ENCODE measurements at places on chromosomes 3 and 15.

DNA sequence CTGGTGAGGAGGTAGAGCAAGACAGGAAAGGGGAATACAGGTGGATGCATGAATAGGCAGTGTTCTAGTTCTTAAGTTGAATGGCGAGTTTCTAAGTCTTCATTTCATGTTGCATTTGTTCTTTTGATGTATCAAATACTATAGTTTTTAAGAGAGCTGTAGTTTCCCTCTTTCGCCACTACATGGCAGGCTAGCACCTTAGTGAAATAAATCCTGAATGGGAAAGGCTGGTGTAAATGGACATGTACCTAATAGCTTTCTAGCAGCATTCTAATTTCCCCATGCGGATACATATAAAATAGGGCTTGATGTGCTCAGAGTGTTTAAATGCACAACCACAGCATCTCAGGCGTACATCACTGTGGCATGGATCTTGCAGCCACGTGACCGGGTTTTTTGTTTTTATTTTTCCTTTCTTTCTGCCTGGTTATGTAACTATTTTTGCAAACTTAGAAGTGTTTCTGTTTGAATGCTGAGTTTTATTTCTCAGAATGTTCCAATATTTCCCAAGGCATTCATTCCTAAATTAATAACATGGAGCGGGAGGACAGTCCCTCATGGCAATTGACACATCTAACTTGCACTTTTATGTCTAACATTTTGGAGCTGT, 23.5 kb upstream of the CLN6 start:
- H3K36me3 ChIP-seq: no peaks in the 10 kb centered on the region
- no peaks in the 10 kb centered on the region for H3K4me1 ChIP-seq
- no peak overlapping the region for H3K27ac ChIP-seq
- no peaks in the 10 kb centered on the region for H3K27me3 ChIP-seq
- no peak overlapping the region for H3K4me3 ChIP-seq
- DNase-seq: peak; percentile 36

- no peak overlapping the region for H3K27ac ChIP-seq
- H3K4me3 ChIP-seq: no peak overlapping the region
- DNase-seq: no peak
- no peaks in the 10 kb centered on the region for H3K27me3 ChIP-seq
- peaks cover 10% of the 10 kb centered on the region for H3K4me1 ChIP-seq
- H3K36me3 ChIP-seq: peaks cover 3% of the 10 kb centered on the region
Observed at GRCh38 chr3:23455084-23455483, 252.0 kb downstream of the UBE2E2 start.

- peaks cover 24% of the 10 kb centered on the region for H3K4me1 ChIP-seq
- no peak for DNase-seq
- no peak overlapping the region for H3K4me3 ChIP-seq
- no peaks in the 10 kb centered on the region for H3K36me3 ChIP-seq
Observed at GRCh38 chr15:75729326-75730069, 16.9 kb upstream of the CSPG4 start.

- peaks cover 6% of the 10 kb centered on the region for H3K27me3 ChIP-seq
- no peak overlapping the region for H3K27ac ChIP-seq
- DNase-seq: no peak
- H3K36me3 ChIP-seq: no peaks in the 10 kb centered on the region
- H3K4me1 ChIP-seq: no peaks in the 10 kb centered on the region
- no peak overlapping the region for H3K4me3 ChIP-seq
Observed at GRCh38 chr15:95850837-95851236, 479.7 kb upstream of the NR2F2 start.

- H3K27ac ChIP-seq: no peak overlapping the region
- DNase-seq: no peak
- peaks cover 5% of the 10 kb centered on the region for H3K4me1 ChIP-seq
- no peaks in the 10 kb centered on the region for H3K27me3 ChIP-seq
- H3K4me3 ChIP-seq: no peak overlapping the region
Observed at GRCh38 chr15:52148403-52148802, 35.8 kb upstream of the BCL2L10 start.

DNA sequence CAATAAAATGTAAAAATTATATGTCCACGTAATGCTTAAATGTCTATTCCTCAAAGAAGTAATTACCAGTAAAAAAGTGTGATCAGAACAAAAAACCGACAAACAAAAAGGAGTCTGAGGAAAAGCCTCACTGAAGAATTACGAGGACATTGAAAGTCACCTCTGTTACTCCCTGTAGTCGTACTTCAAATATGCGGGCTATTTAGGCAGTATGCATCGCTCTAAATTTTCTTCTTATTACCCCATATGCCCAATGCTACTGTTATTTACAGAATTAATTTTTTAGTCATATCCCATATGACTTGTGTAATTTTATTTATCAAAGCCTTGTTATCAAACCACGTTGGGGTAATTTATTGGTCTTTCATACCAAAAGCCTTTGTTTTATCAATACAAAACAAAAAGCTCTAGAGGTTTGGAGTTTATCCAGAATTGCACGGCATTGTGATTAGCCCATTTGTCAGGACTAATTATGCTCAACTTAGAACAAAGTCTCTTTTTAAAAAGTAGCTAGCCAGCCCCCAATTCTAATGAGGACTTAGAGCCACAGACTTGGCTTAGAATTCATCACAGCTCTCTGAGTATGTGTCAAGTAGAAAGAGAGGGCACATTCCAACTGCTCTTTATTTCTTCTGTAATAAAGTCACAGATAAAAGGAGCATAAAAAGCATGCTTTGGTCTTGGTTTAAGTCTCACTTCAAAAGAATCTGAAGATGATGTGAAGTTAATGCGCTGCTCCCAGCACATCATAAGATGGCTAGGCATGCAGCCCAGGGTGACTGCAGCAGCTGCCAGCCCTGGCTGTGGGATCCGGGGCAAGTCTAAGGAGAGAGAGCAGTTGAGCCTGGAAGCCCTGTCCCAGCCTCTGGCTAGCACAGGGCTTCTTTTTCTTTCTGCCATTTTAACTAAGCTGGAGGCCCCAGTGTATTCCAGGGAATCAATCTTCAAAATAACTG, 521.0 kb downstream of the GABRG3 start:
- DNase-seq: no peak
- no peaks in the 10 kb centered on the region for H3K4me1 ChIP-seq
- H3K27me3 ChIP-seq: no peaks in the 10 kb centered on the region
- no peaks in the 10 kb centered on the region for H3K36me3 ChIP-seq
- H3K27ac ChIP-seq: no peak overlapping the region

GRCh38 chr3:52436500-52437149, 8.3 kb downstream of the SEMA3G start:
- no peaks in the 10 kb centered on the region for H3K27me3 ChIP-seq
- H3K4me3 ChIP-seq: no peak overlapping the region
- H3K27ac ChIP-seq: no peak overlapping the region
- H3K36me3 ChIP-seq: no peaks in the 10 kb centered on the region

GRCh38 chr3:112530573-112530972, 31.2 kb downstream of the ATG3 start:
- H3K36me3 ChIP-seq: peaks cover 6% of the 10 kb centered on the region
- H3K27ac ChIP-seq: no peak overlapping the region
- no peaks in the 10 kb centered on the region for H3K27me3 ChIP-seq
- H3K4me3 ChIP-seq: no peak overlapping the region
- H3K4me1 ChIP-seq: peaks cover 4% of the 10 kb centered on the region

DNA sequence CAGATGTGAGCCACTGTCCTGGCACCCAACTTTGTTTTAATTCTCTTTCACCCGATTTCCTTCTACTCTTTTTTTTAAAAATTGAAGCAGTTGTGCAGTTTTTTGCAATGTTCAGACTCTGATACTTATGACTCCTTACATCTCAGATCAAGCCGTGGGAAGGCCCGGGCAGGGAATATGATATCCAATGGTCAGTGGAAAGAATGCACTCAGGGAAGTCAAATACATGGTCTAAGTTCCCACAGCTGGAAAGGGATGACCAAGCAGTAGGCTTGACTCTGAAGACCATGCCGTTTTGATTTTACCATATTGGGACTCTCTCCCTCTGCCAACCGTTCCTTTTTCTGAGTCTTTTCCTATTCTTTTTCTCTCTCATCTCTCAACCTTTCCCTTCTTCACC, 157.2 kb downstream of the RPLP1 start:
- peaks cover 26% of the 10 kb centered on the region for H3K4me1 ChIP-seq
- DNase-seq: no peak
- H3K27me3 ChIP-seq: peaks cover 23% of the 10 kb centered on the region
- H3K36me3 ChIP-seq: no peaks in the 10 kb centered on the region
- H3K27ac ChIP-seq: no peak overlapping the region

- no peak for DNase-seq
- no peaks in the 10 kb centered on the region for H3K4me1 ChIP-seq
- H3K36me3 ChIP-seq: no peaks in the 10 kb centered on the region
- no peak overlapping the region for H3K4me3 ChIP-seq
- H3K27ac ChIP-seq: no peak overlapping the region
Observed at GRCh38 chr15:88490036-88490435, 22.5 kb downstream of the MRPS11 start.

- H3K27me3 ChIP-seq: no peaks in the 10 kb centered on the region
- no peak overlapping the region for H3K4me3 ChIP-seq
- H3K36me3 ChIP-seq: peaks cover 12% of the 10 kb centered on the region
- H3K4me1 ChIP-seq: peaks cover 15% of the 10 kb centered on the region
Observed at GRCh38 chr15:58666957-58667356, 82.5 kb downstream of the ADAM10 start.

GRCh38 chr3:52469001-52469400, 13.6 kb downstream of the NISCH start:
- H3K27ac ChIP-seq: peak overlapping the region; percentile 32
- H3K36me3 ChIP-seq: peaks cover 5% of the 10 kb centered on the region
- no peaks in the 10 kb centered on the region for H3K27me3 ChIP-seq
- H3K4me1 ChIP-seq: no peaks in the 10 kb centered on the region
- no peak overlapping the region for H3K4me3 ChIP-seq

DNA sequence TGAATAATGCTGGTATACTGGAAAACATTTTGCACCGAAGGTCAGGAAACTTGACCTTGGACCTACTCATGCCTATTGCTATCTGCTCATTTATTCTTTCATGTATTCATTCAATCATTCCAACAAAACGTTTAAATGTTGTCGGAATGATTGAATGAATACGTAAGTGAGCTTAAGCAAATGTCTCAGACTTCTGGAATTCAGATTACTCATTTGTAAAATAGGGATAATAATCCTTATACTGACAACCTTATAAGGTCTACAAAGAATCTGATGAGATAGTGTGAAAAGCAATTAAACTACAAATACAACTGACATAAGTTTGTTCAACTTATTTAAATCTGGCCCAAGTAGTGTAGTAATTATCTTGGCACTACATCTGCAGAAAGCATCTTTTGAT, 288.7 kb downstream of the WDR72 start:
- no peaks in the 10 kb centered on the region for H3K27me3 ChIP-seq
- H3K27ac ChIP-seq: no peak overlapping the region
- H3K4me3 ChIP-seq: no peak overlapping the region
- H3K36me3 ChIP-seq: no peaks in the 10 kb centered on the region
- H3K4me1 ChIP-seq: no peaks in the 10 kb centered on the region
- no peak for DNase-seq

GRCh38 chr3:29514912-29515311, 234.0 kb downstream of the RBMS3 start:
- peaks cover 17% of the 10 kb centered on the region for H3K27me3 ChIP-seq
- H3K4me3 ChIP-seq: no peak overlapping the region
- no peak overlapping the region for H3K27ac ChIP-seq
- H3K36me3 ChIP-seq: no peaks in the 10 kb centered on the region

GRCh38 chr3:120742849-120743365, 363 bp downstream of the GTF2E1 start:
- no peaks in the 10 kb centered on the region for H3K27me3 ChIP-seq
- H3K4me1 ChIP-seq: peaks cover 27% of the 10 kb centered on the region
- H3K27ac ChIP-seq: peak overlapping the region; percentile 87
- H3K36me3 ChIP-seq: peaks cover 3% of the 10 kb centered on the region
- peak overlapping the region; percentile 82 for H3K4me3 ChIP-seq

- H3K27ac ChIP-seq: no peak overlapping the region
- H3K4me1 ChIP-seq: peaks cover 12% of the 10 kb centered on the region
Observed at GRCh38 chr15:80776420-80777045, 2.6 kb upstream of the CEMIP start.

GRCh38 chr3:153127788-153128187, 34.2 kb upstream of the RAP2B start:
- H3K27me3 ChIP-seq: peaks cover 11% of the 10 kb centered on the region
- peaks cover 3% of the 10 kb centered on the region for H3K36me3 ChIP-seq

DNA sequence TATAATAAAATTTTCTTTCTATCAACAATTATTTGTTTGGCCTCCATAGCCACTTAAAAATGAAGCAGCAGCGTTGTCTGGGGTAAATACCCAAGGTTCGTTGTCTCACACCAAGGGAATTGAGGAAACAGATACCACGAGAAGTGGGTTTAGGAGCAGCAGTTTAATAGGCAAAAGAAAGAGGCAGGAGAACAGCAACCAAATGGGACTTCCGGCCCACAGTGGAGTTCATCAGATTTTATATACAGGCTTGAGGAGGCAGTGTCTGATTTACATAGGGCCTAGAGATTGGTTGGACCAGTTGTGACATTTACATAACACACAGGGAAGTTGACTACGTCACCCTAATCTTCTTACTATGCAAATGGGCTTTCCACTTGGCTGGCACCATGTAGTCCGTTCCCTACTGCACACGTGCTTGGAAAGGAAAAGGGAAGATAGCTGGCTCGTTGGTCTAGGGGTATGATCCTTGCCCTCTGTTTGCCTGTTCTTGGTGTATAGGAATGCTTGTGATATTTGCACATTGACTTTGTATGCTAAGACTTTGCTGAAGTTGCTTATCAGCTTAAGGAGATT, 61.5 kb upstream of the SETMAR start:
- no peak overlapping the region for H3K4me3 ChIP-seq
- no peak for DNase-seq
- H3K4me1 ChIP-seq: no peaks in the 10 kb centered on the region
- no peaks in the 10 kb centered on the region for H3K27me3 ChIP-seq
- no peaks in the 10 kb centered on the region for H3K36me3 ChIP-seq
- H3K27ac ChIP-seq: no peak overlapping the region

GRCh38 chr15:66873856-66874255, 171.8 kb downstream of the SMAD6 start:
- H3K4me1 ChIP-seq: no peaks in the 10 kb centered on the region
- H3K4me3 ChIP-seq: no peak overlapping the region
- no peak for DNase-seq
- H3K27me3 ChIP-seq: peaks cover 10% of the 10 kb centered on the region
- no peak overlapping the region for H3K27ac ChIP-seq

GRCh38 chr3:60973321-60973720, 277.9 kb downstream of the FHIT start:
- H3K4me3 ChIP-seq: no peak overlapping the region
- no peak for DNase-seq
- peaks cover 4% of the 10 kb centered on the region for H3K36me3 ChIP-seq
- no peaks in the 10 kb centered on the region for H3K27me3 ChIP-seq
- no peaks in the 10 kb centered on the region for H3K4me1 ChIP-seq

GRCh38 chr3:31533169-31534064, 692 bp downstream of the STT3B start:
- peak overlapping the region; percentile 98 for H3K27ac ChIP-seq
- H3K4me1 ChIP-seq: peaks cover 33% of the 10 kb centered on the region
- no peaks in the 10 kb centered on the region for H3K36me3 ChIP-seq
- peak; percentile 69 for DNase-seq
- no peaks in the 10 kb centered on the region for H3K27me3 ChIP-seq

- DNase-seq: no peak
- H3K36me3 ChIP-seq: peaks cover 6% of the 10 kb centered on the region
- H3K4me3 ChIP-seq: no peak overlapping the region
Observed at GRCh38 chr15:62047282-62047827, 12.9 kb downstream of the VPS13C start.
